ENCODE measurements at places on chromosomes 1 and 21.

- DNase-seq: no peak
Measured at GRCh38 chr1:145740269-145740668, 21.0 kb downstream of the CD160 start.

DNA sequence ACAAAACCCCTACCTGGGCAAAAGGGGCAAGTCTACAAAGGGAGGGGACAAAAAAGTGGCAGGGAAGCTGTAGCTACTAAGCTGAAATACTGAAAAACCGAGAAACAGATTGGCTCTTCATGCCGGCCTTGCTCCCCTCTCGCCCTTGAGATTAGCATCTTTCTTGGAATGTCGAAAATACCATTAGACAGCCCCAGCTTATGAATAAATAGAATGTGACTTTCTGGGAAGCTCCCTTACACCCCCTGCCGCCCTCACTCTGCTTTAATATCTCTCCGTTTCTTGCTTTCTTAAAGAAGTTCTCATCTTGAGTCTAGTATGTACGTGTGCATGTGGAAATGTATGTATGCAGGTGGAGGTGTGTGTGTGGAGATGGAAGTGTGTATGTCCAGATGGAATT lies 14.1 kb downstream of the TRAF3IP3 start:
- no peak for DNase-seq

- DNase-seq: no peak
Measured at GRCh38 chr21:46051821-46052675, 45.9 kb upstream of the COL6A2 start.

DNA sequence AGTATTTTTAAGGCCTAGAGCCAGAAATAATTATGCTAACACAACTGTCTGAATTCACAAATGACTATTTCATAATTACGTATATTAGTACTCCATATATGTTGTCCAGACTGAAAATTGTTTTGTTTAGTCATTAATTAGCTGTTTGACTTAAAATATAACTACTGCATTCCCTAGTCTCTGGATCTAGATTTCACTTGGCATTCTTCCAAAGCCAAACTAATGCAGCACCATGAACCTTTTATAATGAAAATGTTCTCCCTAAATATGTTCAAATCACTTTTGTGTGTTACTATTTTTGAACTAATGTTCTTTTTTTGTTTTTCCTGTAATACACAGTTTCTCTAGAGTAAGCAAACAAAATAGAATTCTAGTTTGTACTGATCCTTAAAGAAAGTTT lies 46.1 kb downstream of the CAMTA1 start:
- DNase-seq: no peak

GRCh38 chr21:44017601-44018000 lies 5.5 kb downstream of the TRAPPC10 start:
- no peak for DNase-seq

DNA sequence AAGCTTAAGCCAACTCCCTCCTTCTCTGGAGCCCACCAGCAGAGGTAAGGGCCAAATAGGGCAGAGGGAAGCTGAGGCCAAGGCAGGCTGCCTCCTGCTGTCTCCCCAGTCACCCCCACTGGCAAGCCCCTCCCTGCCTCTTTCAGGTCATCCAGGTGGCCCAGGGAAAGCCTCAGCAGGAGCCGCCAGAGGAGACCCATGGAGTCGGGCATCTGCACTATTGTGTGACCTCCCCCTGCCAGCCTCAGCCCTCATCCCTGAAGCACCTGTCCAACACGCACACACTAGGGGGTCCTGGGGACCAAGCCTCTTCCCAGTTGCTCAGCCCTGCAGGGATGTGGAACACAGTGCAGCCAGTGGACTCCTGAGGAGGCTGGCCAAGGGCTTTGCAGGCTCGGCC lies 5.3 kb upstream of the NAXE start:
- DNase-seq: no peak

DNA sequence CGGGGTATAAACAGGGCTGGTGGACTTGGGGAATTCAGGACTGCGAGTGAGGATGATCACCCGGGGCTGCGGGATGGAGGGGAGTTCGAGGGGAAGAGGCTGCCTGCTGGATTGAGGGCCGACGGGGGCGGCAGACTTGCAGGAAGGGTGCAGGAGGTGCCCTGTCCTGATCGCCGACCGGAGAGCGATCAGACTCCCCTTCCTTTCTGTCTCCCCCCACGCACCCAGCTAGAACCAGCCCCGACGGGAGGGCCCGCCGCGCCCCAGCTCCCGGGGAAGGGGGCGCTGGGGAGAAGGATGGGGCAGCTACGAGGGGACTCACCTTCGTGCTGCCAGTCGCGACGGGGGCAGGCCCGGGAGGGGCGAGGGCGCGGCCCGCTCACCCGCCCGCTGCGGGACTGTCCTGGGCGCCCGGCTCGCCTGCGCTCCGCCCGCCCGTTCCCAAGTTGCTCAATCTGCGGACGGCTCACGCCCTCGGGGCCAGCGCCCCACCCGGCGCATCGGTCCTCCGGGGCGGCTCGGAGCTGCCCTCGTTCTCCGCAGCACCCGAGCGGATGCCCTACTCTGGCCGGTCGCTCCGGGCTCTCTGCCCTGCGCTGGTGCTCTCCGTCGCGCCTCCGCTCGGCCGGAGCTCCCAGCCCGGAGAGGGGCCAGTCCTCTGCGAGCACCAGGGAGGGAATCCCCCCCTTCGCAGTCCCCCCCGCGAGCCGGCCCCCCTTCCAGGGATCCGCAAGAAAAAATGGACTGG lies at the start of gene RSPO1:
RSPO1 (minus strand) TSS at position 649 of the 748 bp plus-strand sequence. CDS start 5,231 bp downstream, outside the sequence.
- DNase-seq: no peak

GRCh38 chr1:31791131-31791858 lies 24.5 kb downstream of the SPOCD1 start:
- no peak for DNase-seq

GRCh38 chr1:235670157-235670776 lies 20.7 kb upstream of the GNG4 start:
- no peak for DNase-seq

GRCh38 chr1:27519331-27520258 lies 29.6 kb upstream of the WASF2 start:
- no peak for DNase-seq

GRCh38 chr21:37845535-37845934 lies 70.7 kb downstream of the KCNJ6 start:
- no peak for DNase-seq

- no peak for DNase-seq
Measured at GRCh38 chr1:224747578-224747977, 131.5 kb downstream of the CNIH3 start.

- no peak for DNase-seq
Measured at GRCh38 chr21:30238168-30238567, 22.3 kb upstream of the CLDN8 start.

DNA sequence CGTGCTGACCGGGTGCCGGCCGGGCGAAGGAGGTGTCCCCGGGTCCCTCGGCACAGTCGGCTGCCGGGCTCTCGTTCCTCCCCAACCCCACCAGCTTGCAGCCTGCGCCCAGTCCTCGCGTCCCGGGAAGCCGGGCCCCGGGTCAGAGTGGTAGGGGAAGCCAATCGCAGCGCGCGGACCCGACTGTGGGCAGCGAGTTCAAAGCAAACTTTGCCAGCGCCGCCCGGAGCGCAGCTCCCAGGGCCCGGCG lies 328 bp downstream of the MYCL start:
- DNase-seq: no peak

DNA sequence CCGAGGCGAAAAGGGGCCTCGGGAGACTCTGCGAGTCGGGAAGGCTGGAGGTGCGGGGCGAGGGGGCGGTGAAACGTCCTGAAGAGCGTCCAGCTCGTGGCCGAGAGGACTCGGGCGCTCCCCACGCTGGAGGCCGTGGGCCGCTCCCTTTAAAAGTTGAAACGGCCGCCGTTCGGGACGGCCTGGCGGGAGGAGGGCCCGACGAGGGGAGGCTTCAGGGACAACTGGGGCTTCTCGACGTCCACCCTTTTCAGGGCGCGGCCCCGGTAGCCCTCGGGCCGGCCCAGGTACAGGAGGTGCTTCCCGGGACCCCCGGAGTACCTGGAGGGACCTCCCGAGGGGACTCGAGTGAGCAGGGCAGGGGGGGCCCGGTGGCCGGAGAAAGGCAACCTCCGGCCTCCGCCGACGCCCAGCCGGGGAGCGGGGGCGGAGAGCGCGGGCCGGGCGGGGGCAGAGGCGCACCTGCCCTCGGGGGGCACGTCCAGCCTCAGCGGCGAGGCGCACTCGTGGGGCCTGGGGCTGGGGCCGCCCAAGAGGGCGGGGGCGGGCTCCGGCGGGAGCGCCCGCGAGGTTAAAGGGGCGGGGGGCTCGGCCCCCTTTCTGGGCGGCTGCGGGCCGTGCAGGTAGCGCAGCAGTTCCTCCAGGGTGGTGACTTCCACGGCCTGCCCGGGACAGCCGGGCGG lies 14.0 kb downstream of the SEMA6C start:
- no peak for DNase-seq

- no peak for DNase-seq
Measured at GRCh38 chr1:96643519-96643918, 78.1 kb upstream of the PTBP2 start.

DNA sequence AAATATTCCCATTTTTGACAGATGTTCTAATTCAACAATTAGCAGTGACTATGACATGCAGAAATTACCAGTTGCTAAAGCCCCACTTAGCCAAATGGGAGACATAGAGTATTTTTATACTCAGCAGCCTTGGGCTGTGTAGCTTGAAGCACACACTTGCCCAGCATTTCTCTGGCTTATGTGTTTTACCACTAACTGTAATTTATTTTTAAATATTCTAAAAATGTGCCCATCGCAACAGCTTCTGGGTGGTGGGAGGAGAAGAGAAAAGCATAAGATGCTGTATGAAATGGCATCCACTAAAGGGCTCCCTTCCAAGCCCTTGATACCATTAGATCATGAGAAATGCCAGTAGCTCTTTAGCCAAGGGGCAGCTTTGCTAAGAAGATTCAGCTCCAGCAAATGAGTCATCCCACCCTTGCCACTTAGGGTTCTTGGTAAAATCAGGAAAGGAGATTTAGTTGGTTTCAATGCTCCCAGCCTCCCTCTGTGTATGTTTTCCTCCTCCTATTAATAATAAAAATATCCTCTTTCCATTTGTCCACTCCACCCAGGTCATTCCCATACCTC lies 462.7 kb upstream of the DEPDC1 start:
- no peak for DNase-seq

GRCh38 chr1:201614262-201615015 lies 75.5 kb downstream of the NAV1 start:
- no peak for DNase-seq

- no peak for DNase-seq
Measured at GRCh38 chr1:63223426-63223825, 98.9 kb upstream of the FOXD3 start.

DNA sequence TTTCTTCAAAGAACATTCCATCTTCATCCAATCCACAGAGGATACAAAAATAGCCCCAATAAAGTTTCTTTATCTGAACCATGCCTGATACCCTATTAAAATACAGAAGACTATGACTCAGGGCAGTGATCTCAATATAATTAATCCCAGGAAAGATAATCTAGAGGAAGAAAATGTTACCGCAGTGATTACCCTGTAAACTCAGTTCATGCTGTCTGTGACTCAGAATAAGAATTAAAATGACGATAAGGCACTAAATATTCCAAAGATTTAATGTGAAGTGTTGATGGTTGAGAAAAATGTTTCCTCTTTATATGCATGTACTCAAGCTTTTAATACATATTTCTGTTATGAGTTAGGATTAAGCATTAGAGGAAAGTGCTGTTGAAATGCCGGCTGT lies 88.6 kb upstream of the LYPLAL1 start:
- DNase-seq: no peak

GRCh38 chr21:32364387-32364786 lies 28.4 kb downstream of the URB1 start:
- no peak for DNase-seq

GRCh38 chr1:26888231-26888630 lies 1.9 kb downstream of the GPN2 start:
- DNase-seq: no peak

DNA sequence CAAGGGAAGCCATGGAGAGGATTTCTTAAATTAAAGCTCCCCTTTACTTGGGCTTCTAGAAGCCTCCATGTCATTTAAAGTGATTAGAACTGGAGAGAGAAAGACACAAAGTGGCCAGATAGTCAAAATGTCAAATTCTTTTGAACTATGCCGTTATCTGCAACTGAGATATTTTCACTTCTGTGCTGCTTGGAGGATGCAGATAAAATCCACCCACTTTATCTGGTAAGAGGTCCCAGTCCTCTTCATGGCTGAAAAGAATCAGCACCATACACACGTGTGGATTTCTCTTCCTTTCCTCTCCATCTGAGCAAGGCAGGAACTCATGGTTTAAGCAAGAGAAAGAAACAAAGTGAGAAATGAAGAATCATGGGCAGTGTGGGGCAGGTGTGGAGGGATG lies 276.9 kb upstream of the RUNX1 start:
- DNase-seq: no peak

DNA sequence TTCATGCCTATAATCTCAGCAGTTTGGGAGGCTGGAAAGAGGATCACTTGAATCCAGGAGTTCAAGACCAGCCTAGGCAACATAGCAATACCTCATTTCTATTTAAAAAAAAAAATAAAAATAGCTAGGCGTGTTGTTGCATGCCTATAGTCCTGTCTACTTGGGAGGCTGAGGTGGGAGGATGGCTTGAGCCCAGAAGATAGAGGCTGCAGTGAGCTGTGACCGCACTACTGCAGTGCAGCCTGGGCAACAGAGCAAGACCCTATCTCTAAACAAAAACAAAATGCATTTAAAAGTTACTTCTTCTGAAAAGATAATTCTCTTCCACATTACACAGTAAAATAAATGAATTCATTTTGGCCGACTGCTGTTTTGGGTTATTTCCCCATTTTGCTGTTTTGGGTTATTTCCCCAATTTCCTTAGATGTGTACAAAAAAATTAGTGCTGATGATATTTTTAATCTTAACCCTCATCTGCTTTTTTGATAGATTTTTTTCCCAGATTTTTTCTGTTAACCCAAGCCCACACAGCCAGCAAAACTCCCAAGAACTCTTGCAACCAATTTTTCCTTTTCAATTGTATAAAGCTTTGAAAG lies 23.0 kb upstream of the SAMSN1 start:
- no peak for DNase-seq

DNA sequence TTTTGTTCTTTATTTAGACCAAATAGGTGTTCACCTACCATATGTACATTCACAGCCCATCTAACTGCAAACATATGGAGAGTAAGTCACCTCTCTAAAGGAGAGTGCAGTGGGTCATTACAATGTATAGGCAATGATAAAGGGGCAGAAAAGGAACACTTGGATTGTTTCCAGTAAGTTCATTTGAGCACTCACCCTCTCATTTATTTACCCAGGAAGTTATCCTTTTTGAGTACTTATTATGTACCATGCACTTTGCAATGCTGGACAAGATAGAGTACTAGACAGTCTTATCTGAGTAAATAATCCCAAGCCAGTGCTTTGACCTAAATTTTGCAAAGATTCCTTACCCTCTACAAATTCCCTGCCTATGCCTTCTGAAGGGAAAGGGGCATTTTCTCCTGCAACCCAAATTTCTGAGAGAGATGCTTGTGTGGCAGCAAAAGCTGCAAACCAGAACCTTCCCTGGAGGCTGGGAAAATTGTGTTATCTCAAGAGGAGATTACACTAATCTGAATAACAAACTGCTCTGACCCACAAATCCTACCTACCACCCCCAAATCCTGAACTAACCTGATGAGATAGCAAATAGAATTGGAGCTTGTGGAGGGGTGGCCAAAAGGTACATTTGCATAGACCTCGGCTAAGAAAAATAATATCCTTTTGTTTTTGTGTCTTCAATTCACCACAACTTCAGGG lies 18.6 kb upstream of the RGS8 start:
- no peak for DNase-seq

All from activated effector memory CD4-positive, alpha-beta T cell treated with Interleukin-2 at 50 U/mL for 16 hours (primary cell).